ENCODE measurements at places on chromosomes 12 and 14. TPM values are rescaled to one million over a fixed set of nuclear protein-coding genes. Genes with fewer than 3 reads are reported as not detected.

The NUBPL gene
- total RNA-seq = 9.3 TPM

The PTGER2 gene
- total RNA-seq = 18.2 TPM

The CELA1 gene
- total RNA-seq = not detected

The RNASE1 gene
- total RNA-seq = not detected

Measured in myocyte (in vitro differentiated cells).